COLO829 (cell line): ENCODE measurements at places on chromosomes 2 and 18.

- DNase-seq, result no peak
These were observed 407.1 kb downstream of the SPAG16 start for GRCh38 chr2:213691351-213691750.

DNA sequence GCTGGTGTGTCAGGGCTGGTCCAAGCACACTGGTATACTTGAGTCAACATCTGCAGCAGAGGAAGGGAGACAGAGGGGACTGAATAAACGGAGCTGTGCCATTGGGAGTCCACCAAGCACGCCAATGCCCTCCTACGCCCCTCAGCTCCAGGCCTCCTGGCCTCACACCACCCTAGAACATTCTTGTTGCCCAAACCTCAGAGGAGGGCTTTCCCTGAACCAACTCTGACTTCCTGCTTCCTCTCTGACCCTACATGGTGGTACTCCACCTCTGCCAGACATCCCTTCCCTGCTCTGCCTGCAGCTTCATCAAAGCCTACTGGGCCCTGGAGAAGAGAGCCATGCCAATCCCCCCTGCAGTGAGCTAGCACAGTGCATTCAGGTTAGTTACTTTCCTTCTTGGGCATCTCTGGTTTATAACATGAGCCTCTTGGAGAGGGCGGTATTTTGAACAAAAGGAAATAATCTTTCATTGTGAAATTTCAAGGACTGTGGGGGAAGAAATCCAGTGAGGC, 54.4 kb downstream of the ZBTB7C start:
- no peak for DNase-seq

DNA sequence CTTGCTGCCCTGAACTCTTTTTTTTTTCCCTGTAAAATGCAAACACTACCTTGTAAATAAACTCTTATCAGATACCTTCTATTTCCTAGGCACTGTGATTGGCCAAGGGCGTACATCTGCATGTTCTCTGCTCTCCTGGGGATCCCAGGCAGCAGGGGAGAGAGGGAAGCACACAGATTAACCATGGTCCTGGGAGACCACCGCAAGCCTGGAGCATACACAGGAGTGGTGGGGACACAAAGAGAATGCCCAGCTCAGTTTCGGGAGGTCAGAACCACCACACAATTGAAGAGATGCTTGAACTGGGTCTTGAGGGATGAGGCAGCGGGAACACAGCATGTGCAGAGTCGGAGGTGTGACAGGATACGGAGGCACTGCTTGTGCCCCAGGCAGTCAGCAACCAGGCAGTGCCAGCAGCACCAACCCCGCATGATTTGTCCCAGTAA, 2.1 kb downstream of the GREB1 start:
- DNase-seq, result no peak

- DNase-seq, result no peak
These were observed 327.8 kb downstream of the CPS1 start for GRCh38 chr2:210884227-210884626.

DNA sequence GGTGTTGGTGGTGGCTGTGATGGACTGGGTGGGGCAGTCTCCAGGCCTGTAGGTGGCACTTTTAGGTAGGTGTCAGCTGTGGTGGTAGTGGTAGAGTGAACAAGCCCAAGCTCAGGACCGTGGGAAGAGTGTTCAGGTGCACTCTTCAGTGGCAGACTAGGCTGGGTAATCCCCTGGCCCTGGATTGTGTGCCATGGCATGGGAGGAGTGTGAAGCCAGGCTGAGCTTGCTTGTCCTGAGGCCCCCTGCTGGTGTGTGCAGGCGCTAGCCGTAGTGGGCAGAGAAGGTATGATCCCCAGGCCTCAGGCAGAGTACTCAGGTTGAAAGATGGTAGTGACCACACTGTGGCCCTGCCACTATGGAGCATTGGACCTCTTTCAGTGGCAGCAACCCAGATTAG, 850.3 kb downstream of the DSC3 start:
- no peak for DNase-seq

- DNase-seq, result no peak
These were observed 2.3 kb upstream of the GATA6 start for GRCh38 chr18:22167091-22167470.

GRCh38 chr2:155599834-155600233, 732.7 kb downstream of the NR4A2 start:
- DNase-seq, result no peak

DNA sequence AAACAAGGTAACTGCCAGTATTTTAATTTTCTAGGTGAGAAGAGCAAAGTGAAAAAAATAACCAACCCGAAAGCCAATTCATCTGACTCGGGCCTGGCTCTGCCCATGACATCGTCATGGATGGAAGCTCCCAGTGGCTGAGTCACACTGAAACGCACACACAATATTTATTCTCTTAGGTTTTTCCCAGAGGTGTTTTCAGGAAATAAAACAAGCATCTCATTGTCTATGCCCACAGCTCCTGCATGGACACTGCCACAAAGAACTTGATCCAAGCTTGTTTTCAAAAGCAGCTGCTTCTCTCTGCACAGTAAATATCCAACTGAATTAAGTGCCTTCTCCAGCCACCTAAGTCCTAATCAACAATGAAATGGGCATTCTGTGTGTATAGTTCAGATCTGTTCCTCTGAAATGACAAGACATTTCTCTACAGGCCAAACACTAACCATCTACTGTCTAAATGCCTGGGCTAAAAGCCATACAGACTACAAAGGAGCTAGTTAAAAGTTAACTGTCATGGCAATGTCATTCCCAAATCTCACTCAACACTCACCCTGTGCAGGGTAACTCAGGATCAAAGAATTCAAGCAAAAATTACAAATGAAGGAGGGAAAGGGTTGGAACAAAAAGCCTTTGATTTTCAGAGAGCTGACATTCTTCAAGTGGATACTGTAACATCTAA, 62.9 kb downstream of the RPL31 start:
- peak; percentile 90 for DNase-seq

- DNase-seq, result no peak
These were observed 161.8 kb upstream of the SPRED2 start for GRCh38 chr2:65594150-65594549.

GRCh38 chr2:200341376-200341775, 34.9 kb downstream of the SPATS2L start:
- DNase-seq, result no peak

DNA sequence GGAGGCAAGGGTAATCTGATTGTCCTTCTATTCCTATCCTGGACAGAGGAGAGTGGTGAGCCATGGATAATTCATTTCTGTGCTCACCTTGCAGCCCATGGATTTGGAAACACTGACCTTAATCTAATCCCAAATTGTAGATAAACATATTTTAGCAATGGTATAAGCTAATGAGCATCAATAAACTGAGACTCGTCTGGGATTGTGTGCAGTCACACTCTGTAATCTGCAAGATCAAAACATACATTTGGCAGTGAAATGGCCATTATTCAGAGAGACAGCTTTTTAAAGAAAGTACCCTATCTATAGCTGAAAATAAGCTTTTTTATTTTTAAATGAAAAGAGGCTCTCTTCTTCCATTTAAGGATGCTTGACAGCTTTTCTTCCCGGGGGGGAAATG, 506.5 kb downstream of the NRXN1 start:
- DNase-seq, result no peak

DNA sequence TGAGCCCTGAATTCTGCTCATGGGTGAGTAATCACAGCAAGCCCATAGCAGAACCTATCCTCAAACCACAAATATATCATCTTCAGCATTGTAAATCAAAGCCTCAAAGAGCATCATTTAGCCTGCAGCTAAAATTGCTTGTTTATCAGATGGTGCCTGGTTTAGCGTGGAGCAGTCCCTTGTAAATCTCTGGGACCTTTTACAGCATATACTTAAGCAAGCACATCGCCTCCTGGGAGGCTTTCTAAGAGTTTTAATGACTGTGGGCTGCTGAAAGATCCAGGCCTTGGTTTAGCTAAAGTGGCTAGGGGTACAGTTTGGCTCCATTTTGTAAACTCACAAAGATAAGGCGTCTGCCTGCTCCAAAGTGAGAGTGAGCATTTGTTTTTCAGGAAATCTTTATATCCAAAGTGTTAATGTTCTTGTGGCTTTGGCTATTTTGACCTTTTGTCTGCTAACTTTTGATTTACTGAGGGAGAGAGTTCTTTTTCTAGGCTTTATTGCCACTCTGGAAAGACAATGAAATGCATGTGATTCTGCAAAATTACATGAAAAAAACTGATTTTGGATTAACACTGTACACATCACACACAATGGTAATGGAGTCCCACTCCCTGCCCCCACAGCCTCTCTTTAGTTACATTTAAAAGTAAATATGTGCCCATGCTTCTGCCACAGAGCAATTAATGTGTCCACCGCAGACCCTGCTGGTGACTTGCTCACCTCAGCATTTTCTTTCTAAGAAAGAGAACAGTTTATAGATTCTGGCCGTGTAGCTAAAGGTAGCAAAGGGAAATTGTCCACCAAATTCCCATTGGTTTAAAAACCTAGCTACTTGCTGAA, 194.8 kb downstream of the LNPK start:
- peak; percentile 78 for DNase-seq

DNA sequence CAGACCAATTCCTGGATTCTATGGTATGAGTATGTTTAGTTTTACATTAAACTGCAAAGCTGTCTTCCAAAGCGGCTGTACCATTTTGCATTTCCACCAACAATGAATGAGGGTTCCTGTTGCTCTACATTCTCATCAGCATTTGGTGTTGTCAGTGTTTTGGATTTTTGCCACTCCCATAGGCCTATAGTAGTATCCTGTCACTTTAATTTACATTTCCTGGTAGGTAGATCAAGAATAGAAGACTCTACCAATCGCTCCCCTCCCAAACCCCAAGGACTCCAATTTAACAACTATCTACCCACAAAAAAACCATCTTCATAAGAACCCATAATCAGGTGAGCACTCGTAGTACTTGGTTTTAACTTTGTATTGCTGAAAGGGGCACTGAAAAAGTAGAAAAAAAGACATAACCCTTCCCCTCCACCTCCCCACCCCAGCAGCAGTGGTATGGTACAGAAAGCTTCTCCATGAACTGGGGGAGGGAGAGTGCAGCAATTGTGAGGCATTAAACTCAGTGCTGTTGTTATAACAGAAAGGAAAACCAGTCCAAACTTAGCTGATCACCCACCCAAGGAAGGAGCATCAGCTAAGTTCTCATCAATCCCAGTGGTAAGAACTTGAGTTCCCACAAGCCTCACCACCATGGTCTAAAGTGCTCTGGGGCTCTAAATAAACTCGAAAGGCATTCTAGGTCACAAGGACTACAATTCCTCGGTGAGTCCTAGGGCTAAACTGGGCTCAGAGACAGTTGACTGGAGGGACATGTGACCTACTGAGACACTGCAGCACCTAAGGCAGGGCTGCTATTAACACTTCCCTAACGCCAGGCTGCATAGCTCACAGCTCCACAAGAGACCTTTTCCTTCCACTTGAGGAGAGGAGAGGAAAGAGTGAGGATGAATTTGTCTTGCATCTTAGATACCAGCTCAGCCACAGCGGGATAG, 35.5 kb upstream of the CYTIP start:
- DNase-seq, result no peak

GRCh38 chr2:125526093-125526492, 1129.9 kb upstream of the GYPC start:
- DNase-seq, result no peak

DNA sequence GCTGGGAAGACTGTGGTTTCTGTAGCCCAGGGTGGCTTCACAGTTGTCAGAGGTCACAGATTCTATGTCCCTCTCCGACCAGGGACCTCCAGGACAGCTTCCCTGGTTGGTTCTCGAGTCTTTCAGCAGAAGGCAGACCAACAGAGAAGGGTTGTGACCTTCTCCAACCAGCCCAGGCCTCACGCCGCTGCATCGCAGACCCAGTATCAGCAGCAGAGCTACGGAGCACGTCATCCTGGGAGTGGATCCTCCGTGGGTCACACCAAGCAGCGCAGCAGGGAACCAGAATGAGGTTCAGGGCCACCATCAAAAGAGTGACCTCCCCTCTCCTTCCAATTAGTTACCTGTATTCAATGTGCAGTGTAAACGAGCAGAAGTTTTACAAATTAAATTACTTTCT, 49.3 kb downstream of the ST3GAL5 start:
- no peak for DNase-seq

GRCh38 chr2:235779444-235779896, 285.6 kb downstream of the AGAP1 start:
- peak; percentile 55 for DNase-seq

DNA sequence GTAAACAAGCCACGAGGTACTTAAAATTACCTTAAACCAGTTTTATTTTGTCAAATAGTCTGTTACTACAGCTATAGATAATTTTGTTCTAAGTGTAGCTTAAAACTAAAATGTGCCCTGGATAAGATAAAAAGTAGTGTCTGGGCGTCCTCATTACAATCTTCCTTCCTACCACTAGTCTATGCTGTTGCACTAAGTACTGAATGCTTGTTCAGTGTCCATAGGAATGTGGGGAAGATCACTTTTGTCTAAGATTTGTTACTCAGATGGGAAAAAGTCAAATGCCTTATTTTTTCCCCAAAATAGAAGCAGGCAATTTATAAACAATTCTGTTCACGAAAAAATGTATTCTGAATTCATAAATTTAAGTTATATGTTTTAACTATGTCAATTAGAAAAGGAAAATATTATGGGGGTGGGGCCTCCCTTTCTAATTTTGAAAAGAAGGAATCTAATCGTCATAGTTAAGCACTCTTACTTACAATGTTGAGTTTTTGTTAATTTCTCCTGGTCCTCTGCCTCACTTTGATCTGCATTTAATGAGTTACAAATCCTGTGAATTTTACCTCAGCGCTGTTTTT, 140.4 kb upstream of the VRK2 start:
- DNase-seq, result peak; percentile 75

GRCh38 chr2:128293870-128294455, 24.7 kb downstream of the HS6ST1 start:
- DNase-seq, result no peak

- DNase-seq, result no peak
These were observed 33.1 kb upstream of the DYNAP start for GRCh38 chr18:54557958-54558357.

DNA sequence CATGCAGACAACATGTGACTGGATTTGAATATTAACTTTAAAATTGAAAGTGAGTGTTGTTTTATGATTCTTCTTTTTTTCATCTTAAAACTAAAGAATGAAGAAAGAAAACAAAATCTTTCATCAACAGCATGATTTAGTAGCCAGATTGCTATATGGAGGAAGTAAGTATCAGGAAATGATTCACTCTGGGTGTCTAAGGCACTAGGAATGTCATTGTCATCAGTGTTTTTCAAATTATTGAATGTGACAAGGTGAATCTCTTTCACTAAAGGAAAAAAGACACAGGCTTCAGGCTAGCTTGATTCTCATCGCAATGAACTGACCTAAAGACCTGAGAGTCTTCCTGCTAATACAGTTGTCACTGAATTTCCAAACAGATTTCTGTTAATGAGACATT, 430.1 kb downstream of the FBXO15 start:
- DNase-seq, result no peak

GRCh38 chr2:189959450-189959849, 103.1 kb downstream of the MSTN start:
- DNase-seq, result no peak

DNA sequence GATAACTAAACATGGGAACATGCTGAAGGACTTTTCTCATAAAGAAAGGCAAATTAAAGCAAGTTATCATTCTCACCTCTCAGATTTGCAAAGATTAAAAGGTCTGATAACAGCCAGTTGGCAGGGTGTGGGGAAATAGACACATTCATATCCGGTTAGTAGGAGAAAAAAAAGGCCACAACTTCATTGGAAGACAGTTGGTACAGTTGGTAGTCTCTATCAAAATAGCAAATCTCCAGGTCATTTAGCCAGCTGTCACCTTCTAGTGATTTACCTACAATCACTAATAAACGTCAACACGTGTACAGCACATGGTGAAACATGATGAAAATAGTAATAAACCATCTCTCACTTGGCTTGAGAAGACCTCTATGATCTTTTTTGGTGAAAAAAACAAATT, 16.6 kb downstream of the INPP5D start:
- DNase-seq, result no peak

GRCh38 chr2:28300485-28301341, 91.9 kb upstream of the FOSL2 start:
- no peak for DNase-seq
